ENCODE measurements at places on chromosomes 4 and X.

DNA sequence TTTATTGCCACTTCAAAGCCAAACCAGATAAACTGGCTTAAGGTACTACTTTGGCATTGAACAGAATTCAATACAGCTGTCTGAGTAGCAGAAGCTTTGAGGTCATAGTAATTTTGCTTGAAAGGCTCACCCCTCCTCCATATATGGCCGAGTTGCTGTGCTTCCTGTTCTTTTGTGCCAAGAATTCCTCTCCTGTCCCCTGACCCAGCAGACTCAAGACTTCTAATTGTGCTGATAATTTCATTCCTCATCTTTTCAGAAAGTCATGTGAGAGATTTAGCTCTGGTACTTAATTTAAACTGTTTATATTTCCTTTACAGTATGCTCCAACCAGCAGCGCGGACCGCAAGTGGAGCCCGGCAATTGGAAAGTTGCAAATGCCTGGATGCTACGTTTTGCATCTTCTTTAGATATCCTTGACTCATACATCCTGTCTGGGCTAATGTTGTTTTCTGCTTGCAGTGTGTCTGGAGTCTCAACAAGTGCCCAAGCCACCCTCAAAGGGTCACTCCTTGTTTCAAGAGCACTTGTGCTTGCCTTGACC, 373.4 kb downstream of the PDGFC start:
- no peak for DNase-seq

GRCh38 chr4:72786401-72786990, 217.5 kb upstream of the ADAMTS3 start:
- no peak for DNase-seq

GRCh38 chrX:50704360-50704759, 109.6 kb downstream of the SHROOM4 start:
- no peak for DNase-seq

GRCh38 chr4:8371596-8371995, 68.9 kb downstream of the ACOX3 start:
- DNase-seq, result no peak

Data from stimulated activated CD4-positive, alpha-beta T cell treated with anti-CD3 and anti-CD28 coated beads, TNF-alpha, amount 100 ng/mL, for 4 hours (primary cell).